ENCODE measurements at places on chromosomes 11 and 22.

DNA sequence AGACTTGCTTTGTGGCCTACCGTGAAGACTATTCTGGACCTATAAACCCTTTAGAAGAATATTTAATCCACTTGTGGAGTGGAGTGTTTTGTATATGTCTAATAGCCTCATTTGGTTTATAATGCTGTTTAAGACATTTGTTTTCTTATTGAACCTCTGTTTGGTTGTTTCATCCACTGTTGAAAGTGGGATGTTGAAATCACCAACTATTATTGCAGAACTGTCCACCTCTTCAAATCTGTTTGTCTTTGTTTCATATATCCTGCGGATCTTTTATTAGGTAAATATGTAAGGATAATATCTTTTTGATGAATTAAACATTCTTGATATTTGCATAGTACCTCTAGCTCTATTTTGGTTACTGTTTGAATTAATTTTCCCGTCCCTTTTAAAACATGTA lies 49.1 kb downstream of the XKR3 start:
- no peak for DNase-seq

- no peak for DNase-seq
Measured at GRCh38 chr11:103889679-103890078, 146.8 kb upstream of the DDI1 start.

GRCh38 chr11:72950685-72951084 lies 136.5 kb downstream of the ATG16L2 start:
- no peak for DNase-seq

GRCh38 chr11:129041611-129042018 lies 98.9 kb upstream of the TP53AIP1 start:
- DNase-seq: no peak

DNA sequence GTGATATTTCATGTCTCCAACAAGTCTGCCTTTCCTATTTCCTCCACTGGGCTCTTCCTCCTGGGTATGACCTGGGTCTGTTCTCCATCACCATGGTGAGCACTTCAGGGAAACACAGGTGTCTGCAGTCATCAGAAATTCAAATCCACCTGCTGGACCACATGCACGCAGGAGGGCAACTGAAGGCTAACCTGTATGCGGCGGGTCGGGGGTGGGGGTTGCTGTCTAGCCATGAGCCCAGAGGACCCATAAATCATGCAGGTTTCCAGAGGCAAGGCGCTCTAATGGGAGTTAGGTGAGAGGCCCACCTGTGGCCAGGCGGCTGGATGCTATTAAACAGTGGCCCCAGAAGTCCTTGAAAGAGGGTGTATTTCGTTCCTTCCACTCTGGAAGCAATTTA lies 11.1 kb upstream of the PAMR1 start:
- DNase-seq: no peak

GRCh38 chr11:35387111-35387982 lies 32.0 kb downstream of the SLC1A2 start:
- DNase-seq: no peak
